ENCODE measurements at places on chromosomes 6 and 20.

GRCh38 chr20:38211200-38212097 lies 46.4 kb upstream of the TGM2 start:
- DNase-seq: no peak

DNA sequence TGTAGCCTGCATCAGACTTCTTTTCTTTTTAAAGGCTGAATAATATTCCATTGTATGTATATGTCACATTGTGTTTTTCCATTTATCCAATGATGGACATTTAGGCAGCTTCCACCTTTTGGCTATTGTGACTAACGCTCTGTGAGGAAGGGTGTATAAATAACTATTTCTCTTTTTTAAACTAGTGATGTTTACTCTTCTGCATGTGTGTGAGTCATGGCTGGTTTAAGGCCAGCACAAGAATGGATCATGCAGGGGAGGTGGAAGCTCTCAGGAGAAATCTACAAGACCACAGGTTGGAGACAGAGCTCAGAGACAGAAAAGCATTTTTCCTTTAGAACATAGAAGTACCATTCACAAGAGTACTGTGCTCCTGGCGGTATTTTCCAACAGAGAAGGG lies 307.2 kb downstream of the SOX4 start:
- DNase-seq: no peak

GRCh38 chr6:22706651-22707050 lies 137.3 kb downstream of the HDGFL1 start:
- no peak for DNase-seq

DNA sequence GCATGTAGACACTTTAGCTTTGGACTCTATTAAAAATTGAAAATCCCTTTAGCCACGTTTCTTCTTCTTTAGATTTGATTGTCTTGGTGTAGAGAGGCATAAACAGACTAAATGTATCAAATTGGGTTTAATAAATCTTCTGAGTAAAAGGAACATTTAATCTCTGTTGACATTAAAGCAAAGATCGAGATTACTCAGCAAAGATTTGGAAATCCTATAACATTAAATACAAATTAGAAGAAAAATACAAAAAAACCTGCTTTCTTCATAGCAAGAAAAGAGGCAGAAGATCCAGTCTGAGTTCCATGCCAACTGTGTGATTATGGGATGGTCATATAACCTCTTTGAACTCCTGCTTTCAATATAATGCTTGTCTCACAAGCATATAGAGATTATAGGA lies 172.3 kb downstream of the GJA1 start:
- no peak for DNase-seq

DNA sequence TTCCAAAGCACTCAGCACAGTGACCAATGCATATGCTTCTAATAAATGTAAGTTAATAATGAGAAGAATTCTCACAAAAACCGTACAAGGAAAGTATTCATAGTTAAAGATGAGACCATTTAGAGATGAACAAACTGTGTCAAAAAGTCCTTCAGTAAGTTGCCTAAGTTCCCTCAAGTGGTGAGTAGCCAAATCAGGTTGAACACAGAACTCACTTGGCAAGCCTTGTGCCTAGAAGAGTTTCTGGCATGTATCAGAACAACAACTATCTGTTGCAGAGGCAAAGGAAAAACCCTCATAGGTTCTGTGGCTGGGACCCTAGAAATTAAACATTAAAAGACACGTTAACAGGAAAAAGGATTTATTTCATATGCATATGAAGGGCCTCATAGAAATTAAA lies 129.6 kb upstream of the DOK5 start:
- DNase-seq: no peak

DNA sequence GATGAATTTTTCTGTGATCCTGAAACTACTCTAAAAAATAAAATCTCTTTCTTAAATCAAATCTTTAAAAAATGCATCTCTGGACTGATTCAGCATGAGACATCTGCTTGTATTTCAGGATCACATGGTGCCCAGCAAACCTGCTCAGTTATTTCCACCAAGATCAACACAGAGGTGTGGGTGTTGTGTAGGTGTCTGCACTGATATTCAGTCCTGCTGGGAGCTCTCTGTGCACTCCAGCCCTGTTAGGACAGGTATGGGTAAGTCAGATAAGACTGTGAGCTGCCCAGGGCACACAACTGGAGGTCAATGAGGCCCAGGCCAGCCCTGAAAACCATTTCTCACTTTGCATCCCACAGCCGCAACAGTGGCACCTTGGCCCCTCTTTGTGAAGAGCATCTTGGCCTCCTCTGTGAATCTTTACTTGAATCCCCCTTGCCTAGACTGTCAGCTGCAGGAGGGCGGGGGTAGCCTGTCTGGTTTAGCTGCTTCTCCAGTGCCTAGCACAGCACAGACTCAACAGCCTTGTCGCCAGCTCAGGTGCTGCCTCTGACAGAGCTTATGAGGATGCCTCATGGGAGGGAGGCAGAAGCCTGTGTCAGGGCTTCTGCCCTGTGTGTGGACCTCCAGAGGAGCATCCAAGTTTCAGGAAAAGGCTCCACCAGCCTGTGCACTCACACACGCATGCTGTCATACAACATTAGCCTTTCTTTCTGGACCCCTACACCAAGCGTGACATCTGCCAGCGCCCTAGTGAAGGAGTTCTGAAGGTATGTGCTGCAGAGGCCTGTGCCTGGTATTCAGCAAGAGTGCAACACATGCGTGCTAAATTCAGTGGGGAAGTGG lies 187.6 kb upstream of the CST7 start:
- no peak for DNase-seq

GRCh38 chr20:51456511-51457509 lies 85.7 kb downstream of the NFATC2 start:
- no peak for DNase-seq
